ENCODE measurements at places on chromosomes 2 and 18. TPM values are rescaled to one million over a fixed set of nuclear protein-coding genes. Genes with fewer than 3 reads are reported as not detected.

Gene RRM2
- 7.9 TPM for polyA plus RNA-seq

Gene ESPNL
- not detected for polyA plus RNA-seq

Gene UNC80
- polyA plus RNA-seq: not detected

Gene TMEM198
- not detected for polyA plus RNA-seq

Gene FAM124B
- polyA plus RNA-seq: 2.7 TPM

Gene PAIP2B
- polyA plus RNA-seq: 2.1 TPM

Gene ERFE
- 0.29 TPM for polyA plus RNA-seq

Gene MYO7B
- polyA plus RNA-seq: not detected

Gene GKN1
- not detected for polyA plus RNA-seq

Gene IAH1
- polyA plus RNA-seq: 89.1 TPM

Gene WDR54
- 54.1 TPM for polyA plus RNA-seq

Gene SKA1
- 0.88 TPM for polyA plus RNA-seq

Gene NAT8
- not detected for polyA plus RNA-seq

Gene C2orf92
- polyA plus RNA-seq: not detected

Gene IL36B
- not detected for polyA plus RNA-seq

Gene DRC1
- not detected for polyA plus RNA-seq

Gene BOLL
- not detected for polyA plus RNA-seq

Gene FBXO36
- polyA plus RNA-seq: 1.3 TPM

Gene TMEM17
- polyA plus RNA-seq: not detected

All from CD4-positive, CD25-positive, alpha-beta regulatory T cell (primary cell).